ENCODE measurements at places on chromosomes 3 and 15. TPM values are rescaled to one million over a fixed set of nuclear protein-coding genes. Genes with fewer than 3 reads are reported as not detected.
A peak's percentile ranks its signal among the peaks of the same experiment; 100 is the strongest.

DNA sequence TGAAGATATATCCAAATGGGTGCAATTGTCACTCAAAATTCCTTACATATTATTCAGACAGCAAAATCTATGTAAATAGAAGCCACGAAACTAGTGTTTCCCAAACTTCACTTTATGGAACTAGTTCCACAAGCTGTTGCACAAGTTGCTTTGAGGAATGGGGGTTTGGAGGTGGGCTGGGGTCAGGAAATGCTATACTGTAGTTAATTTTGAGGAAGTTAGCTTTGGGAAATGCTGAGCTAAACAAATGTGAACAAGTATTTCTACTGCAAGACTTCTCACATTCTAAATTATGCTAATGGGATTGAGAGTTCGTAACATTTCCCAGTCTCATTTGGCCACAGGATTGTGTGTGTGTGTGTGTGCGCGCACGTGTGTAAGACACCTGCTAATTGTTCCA lies 28.7 kb upstream of the SAMMSON start:
- DNase-seq, result no peak

- no peak for DNase-seq
Observed at GRCh38 chr3:143998266-143998665, 26.6 kb downstream of the DIPK2A start.

DNA sequence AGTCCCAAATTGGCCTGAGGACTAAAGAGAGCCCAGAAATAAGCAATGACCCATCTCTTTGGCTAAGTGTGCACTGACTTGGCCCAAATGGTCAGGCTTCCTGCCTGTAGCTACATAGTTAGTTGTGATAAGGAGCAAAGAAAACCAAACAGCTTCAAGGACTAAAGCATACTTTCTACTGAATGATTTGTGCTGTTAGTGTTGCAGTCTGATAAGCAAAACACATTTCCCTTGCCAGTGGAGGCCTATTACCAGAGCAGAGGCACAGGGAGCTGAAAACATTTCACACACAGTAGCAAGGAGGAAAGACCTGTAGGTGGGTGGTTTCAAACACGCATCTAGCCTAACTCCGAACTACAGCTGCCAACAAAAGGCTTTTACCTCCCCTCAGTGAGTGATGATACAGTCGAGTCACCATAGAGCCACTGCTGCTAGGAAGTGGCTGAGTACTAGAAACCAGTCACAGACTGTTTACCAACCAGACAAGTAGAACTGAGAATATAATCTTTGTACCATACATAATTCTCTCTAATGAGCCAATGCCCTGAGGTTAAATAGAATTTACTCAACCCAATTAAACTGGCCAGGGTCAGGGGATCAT lies 222.3 kb upstream of the THBS1 start:
- DNase-seq, result peak; percentile 48

GADL1 gene
- not detected for total RNA-seq

Data from right cardiac atrium (tissue), 5 donors.